ENCODE measurements at places on chromosomes 11 and 22.

- no peaks in the 10 kb centered on the region for H3K27me3 ChIP-seq
- H3K36me3 ChIP-seq: no peaks in the 10 kb centered on the region
- no peak overlapping the region for H3K4me3 ChIP-seq
- H3K4me1 ChIP-seq: peaks cover 6% of the 10 kb centered on the region
- peak; percentile 19 for DNase-seq
- H3K27ac ChIP-seq: no peak overlapping the region
These were observed 591.2 kb downstream of the OPCML start for GRCh38 chr11:132941024-132941646.

DNA sequence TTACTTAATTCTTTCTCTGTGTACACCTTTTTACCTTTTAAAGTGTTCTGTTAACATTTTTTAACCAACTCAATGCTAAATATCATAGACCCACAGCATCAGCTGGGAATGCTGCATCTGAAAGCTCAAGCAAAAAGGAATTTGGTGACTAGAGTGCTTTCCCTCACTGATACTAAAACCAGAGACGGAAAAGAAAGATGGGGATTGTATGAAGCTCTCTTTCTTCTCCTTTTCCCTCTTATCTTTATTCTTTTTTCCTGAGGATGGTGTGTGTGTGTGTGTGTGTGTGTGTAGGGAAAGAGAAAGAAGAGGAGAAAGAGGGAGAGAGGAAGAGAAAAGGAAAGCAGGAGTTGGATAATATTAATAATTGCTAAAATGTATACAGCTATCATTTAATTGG is 4.1 kb upstream of the SIK2 start:
- H3K36me3 ChIP-seq: no peaks in the 10 kb centered on the region
- no peak overlapping the region for H3K4me3 ChIP-seq
- peaks cover 4% of the 10 kb centered on the region for H3K4me1 ChIP-seq
- H3K27me3 ChIP-seq: no peaks in the 10 kb centered on the region

- H3K4me1 ChIP-seq: no peaks in the 10 kb centered on the region
- H3K36me3 ChIP-seq: no peaks in the 10 kb centered on the region
- no peak overlapping the region for H3K4me3 ChIP-seq
- no peaks in the 10 kb centered on the region for H3K27me3 ChIP-seq
- DNase-seq: no peak
These were observed 6.1 kb upstream of the ASCL2 start for GRCh38 chr11:2276280-2277007.

DNA sequence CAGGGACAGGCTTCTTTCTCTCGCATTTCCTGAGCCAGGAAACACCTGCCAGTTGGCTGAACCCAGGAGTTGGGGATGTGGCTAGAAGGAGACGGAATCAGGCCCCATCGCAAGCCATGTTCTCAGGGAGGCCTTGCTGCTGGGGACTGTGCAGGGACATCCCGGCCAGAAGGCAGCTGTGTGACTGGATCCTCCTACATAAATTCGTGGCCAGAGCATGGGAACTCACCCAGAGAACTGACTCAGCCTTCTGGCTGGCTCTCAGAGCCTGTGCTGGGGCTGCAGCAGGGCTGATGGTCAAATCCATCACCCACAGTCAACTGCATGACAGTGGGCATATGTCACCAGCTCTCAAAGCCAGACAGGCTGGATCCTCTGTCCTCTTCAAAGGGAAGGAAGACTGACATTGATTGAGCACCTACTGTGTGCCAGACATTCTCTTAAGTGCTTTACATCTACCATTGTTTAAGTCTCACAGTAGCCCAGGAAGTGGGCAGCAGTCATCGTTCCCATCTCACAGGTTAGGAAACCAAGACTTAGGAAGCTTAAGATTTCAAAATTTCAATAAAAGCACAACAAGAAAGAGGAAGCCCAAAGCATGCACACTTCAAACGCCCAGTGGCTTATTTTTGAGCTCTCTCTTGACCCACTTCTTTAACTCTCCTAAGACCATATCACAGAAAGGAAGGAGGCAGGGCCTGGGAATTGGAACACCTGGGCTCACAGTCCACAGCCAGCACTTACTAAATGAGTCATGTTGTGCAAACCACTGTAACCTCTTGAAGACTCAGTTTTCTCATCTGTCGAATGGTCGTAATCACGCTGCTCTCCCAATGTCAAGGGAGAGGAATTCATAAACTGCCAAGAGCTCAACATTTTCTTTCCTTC is 30.9 kb upstream of the CACNG2 start:
- no peak overlapping the region for H3K27ac ChIP-seq
- DNase-seq: no peak
- H3K4me3 ChIP-seq: no peak overlapping the region
- no peaks in the 10 kb centered on the region for H3K27me3 ChIP-seq
- H3K4me1 ChIP-seq: no peaks in the 10 kb centered on the region

- H3K36me3 ChIP-seq: no peaks in the 10 kb centered on the region
- no peak for DNase-seq
- no peaks in the 10 kb centered on the region for H3K4me1 ChIP-seq
- no peak overlapping the region for H3K27ac ChIP-seq
- no peak overlapping the region for H3K4me3 ChIP-seq
- H3K27me3 ChIP-seq: no peaks in the 10 kb centered on the region
These were observed 53.3 kb upstream of the ADA2 start for GRCh38 chr22:17272511-17272991.

DNA sequence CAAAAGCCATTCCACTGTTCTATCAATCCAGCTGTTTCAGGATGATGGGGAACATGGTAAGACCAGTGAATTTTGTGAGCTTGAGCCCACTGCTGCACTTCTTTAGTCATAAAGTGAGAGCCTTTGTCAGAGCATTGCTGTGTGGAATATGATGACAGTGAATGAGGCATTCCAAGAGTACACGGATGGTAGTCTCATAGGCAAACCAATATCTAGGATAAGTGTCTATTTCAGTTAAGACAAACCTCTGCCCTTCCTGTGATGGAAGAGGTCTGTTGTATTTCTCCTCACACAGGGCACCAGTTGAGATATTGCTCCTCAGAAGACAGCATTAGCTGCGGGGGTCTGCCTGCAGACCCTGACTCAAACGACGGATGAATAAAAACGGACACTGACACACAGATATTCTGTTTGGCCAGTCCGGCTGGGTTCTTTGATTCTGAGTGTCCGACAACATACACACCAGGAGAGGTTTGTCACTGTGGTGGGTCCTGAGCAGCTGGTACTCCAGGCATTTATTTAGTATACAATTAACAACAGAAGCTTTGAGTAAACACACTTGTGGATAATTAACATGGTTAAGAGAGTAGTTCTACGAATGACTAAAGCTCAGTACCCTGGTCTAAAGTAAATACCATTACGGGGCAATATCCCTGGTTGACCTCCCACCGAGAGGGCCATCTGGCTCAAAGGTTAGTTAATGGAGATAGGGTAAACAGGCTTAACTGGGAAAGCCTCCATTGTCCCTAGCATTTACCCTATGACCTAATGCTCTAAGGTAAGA is 121.7 kb downstream of the ZNF280B start:
- H3K27ac ChIP-seq: no peak overlapping the region
- no peaks in the 10 kb centered on the region for H3K36me3 ChIP-seq
- no peak for DNase-seq
- no peak overlapping the region for H3K4me3 ChIP-seq
- H3K4me1 ChIP-seq: peaks cover 3% of the 10 kb centered on the region
- no peaks in the 10 kb centered on the region for H3K27me3 ChIP-seq

- no peaks in the 10 kb centered on the region for H3K27me3 ChIP-seq
- peaks cover 1% of the 10 kb centered on the region for H3K4me1 ChIP-seq
- no peak overlapping the region for H3K4me3 ChIP-seq
- no peak overlapping the region for H3K27ac ChIP-seq
- no peak for DNase-seq
These were observed 73.6 kb downstream of the DSCAML1 start for GRCh38 chr11:117723277-117724024.

- H3K4me1 ChIP-seq: no peaks in the 10 kb centered on the region
- no peak overlapping the region for H3K4me3 ChIP-seq
- no peak overlapping the region for H3K27ac ChIP-seq
These were observed 13.0 kb upstream of the VPS37C start for GRCh38 chr11:61174273-61174672.

DNA sequence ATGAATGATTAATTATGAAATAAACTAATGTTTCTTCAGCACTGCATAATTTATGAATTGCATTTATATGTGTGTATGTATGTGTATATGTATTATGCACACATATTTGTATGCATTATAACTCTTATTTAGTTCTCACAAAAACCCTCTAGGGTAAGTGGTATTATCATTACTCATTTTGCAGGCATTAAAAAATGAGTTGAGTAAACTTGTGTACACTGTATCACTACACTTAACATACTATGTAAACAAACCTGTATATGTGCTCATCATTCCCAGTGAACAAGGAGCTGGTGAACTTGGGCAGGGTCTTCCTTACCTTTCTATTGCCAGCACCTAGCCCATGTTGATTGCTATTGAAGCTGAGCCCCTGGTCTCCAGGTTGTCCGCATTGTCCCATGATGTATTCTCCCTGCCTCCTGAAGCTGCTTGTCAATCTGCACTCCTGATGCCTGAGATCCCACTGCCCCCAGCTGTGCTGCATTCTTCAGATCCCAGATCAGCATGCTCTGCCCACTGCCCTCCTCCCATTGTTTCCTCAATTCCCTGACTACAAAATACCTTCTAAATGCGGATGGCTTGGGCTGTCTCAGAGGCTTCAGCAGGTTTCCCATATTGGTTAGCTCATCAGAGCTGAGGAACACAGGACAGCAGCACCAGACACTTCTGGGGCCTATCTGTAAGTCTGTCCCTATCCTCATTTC is 267.9 kb upstream of the SESN3 start:
- no peaks in the 10 kb centered on the region for H3K36me3 ChIP-seq
- no peak overlapping the region for H3K4me3 ChIP-seq
- no peak overlapping the region for H3K27ac ChIP-seq
- H3K4me1 ChIP-seq: no peaks in the 10 kb centered on the region
- DNase-seq: no peak
- no peaks in the 10 kb centered on the region for H3K27me3 ChIP-seq

Measured in thyroid gland (tissue), 4 donors.